T-helper 2 cell treated with Interferon-gamma antibody and Interleukin-4, amounts not matched to agents 5 μg/mL and 100 μg/mL, for 36 hours (primary cell): ENCODE measurements at places on chromosomes 13 and 19.

DNA sequence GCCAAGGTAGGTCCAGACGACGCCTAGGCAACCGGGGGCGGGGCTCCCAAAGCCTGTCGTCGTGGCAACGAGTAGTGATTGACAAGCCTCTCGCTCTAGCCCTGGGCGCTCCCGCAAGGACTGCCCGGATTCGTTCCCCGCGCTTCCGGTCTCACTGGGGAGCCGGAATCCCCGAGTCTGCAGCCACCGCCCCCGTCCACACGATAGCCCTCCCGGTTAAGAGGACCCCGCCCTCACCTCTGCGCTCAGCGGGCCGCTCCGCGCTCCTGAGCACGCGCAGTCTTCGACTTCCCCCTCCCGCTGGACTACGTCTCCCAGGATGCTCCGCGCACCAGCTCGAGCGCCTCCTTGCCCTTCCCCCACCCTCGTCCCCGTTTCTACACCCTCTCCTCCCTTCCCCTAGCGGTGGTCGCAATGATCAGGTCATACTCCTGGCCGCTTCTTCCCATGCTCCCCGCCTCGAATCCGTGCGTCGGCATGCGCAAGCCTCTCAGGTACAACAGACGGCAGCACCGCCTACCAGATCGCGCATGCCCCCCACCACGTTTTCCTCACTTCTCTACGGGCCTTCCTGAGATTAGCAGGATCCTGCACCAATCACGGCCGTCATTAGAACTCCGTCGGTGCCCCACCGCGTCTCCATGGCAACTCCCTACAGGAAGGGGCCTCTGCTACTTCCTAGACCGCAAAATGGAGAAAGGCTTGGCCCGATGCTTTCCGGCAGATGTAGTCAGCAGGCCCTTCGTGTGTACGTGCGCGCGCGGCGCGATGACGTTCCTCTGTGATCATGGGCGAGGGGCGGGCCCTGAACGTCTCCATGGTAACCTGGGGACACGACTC is at the start of gene MZF1:
Gene MZF1, minus strand, starts transcription at position 518 of the 840 bp plus-strand sequence. CDS start 1,946 bp downstream, outside the sequence.
- peak within 1 kb of the TSS; percentile 97 for H3K4me3 ChIP-seq
- DNase-seq: peak; percentile 100
- peaks cover 16% of the 10 kb centered on the region for H3K36me3 ChIP-seq
- no peaks in the 10 kb centered on the region for H3K27me3 ChIP-seq
- H3K27ac ChIP-seq: peak within 1 kb of the TSS; percentile 100

DNA sequence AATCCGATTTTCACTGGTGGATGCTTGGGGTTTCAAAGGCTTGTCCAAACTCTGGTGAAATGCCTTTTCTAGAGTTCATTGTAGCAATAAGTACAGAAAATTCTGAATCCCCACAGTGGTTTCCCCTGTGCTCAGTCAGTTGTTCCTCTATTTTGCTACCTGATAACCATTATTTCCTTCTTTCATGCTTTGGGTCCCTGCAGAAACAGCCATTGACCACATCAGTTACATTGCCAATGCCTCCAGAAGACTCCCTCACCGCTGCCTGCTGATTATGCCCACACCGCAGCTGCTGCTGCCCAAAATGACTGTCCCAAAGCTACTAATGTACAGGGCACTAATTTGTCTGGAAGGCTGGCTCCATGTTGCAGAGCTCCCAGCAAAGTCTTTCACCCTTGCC is 517.3 kb downstream of the KLF12 start:
- no peak overlapping the region for H3K4me3 ChIP-seq
- H3K36me3 ChIP-seq: no peaks in the 10 kb centered on the region
- H3K4me1 ChIP-seq: peaks cover 6% of the 10 kb centered on the region
- H3K27me3 ChIP-seq: peaks cover 23% of the 10 kb centered on the region

GRCh38 chr19:14404312-14404711 is 14.8 kb downstream of the DDX39A start:
- H3K36me3 ChIP-seq: peaks cover 68% of the 10 kb centered on the region
- H3K4me1 ChIP-seq: peaks cover 2% of the 10 kb centered on the region
- peak overlapping the region; percentile 21 for H3K27ac ChIP-seq
- H3K27me3 ChIP-seq: no peaks in the 10 kb centered on the region

GRCh38 chr13:48505012-48505411 is 27.9 kb downstream of the RCBTB2 start:
- peak overlapping the region; percentile 93 for H3K27ac ChIP-seq
- peak overlapping the region; percentile 57 for H3K4me3 ChIP-seq
- H3K4me1 ChIP-seq: peaks cover 74% of the 10 kb centered on the region
- H3K36me3 ChIP-seq: peaks cover 71% of the 10 kb centered on the region
- H3K27me3 ChIP-seq: no peaks in the 10 kb centered on the region
- DNase-seq: no peak

GRCh38 chr13:73900591-73900990 is 233.6 kb downstream of the KLF12 start:
- peaks cover 3% of the 10 kb centered on the region for H3K4me1 ChIP-seq
- H3K4me3 ChIP-seq: no peak overlapping the region
- DNase-seq: no peak
- H3K27me3 ChIP-seq: no peaks in the 10 kb centered on the region
- H3K36me3 ChIP-seq: no peaks in the 10 kb centered on the region

GRCh38 chr19:8262431-8262830 is 45.7 kb downstream of the CD320 start:
- peaks cover 5% of the 10 kb centered on the region for H3K4me1 ChIP-seq
- no peak for DNase-seq

DNA sequence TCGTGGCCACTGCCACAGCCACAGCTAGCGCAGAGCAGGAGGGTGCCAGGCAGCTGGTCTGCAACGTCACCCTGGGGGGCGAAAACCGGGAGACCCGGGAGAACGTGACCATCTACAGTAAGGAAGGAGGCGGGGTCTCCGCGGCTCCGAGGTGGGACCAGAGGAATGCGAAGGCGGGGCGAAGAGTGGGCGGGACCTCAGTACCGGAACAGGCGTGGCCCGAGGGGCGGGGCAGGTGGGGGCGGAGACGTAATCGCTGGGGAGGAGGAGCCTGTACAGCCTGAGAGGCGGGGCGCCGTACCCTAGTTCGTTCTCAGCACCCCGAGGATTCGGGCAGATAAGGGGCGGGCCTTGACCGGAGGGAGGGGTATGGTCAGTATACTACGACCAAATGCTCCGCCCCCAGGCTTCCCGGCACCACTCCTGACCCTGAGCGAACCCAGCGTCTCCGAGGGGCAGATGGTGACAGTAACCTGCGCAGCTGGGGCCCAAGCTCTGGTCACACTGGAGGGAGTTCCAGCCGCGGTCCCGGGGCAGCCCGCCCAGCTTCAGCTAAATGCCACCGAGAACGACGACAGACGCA is 2.5 kb downstream of the ICAM5 start:
- peaks cover 50% of the 10 kb centered on the region for H3K4me1 ChIP-seq
- H3K27ac ChIP-seq: peak overlapping the region; percentile 5
- DNase-seq: peak; percentile 78
- peaks cover 68% of the 10 kb centered on the region for H3K27me3 ChIP-seq

- H3K27ac ChIP-seq: no peak overlapping the region
- peaks cover 5% of the 10 kb centered on the region for H3K27me3 ChIP-seq
- H3K4me1 ChIP-seq: no peaks in the 10 kb centered on the region
- no peaks in the 10 kb centered on the region for H3K36me3 ChIP-seq
Observed at GRCh38 chr13:33415822-33416221, 130.3 kb upstream of the STARD13 start.

DNA sequence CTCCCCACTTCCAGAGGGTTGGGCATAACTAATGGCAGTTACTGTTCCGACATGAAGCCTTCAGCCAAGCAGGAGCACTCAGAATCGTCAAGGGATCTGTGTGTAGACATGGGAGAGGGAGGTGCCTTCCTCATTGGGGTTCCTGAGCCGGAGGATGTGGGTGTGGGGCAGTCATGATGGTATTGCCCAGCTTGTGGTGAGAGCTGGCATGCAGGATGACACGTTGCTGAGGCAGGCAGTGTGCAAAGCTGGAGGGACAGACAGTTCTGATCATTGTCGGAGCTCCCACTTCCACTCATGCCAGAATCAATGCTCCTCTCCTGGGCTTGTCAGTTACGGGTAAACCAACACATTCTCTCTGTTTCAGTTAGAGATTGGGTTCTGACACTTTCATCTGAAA is 83.9 kb upstream of the TSC22D1 start:
- peaks cover 2% of the 10 kb centered on the region for H3K27me3 ChIP-seq
- H3K36me3 ChIP-seq: no peaks in the 10 kb centered on the region
- H3K27ac ChIP-seq: no peak overlapping the region
- no peak for DNase-seq

DNA sequence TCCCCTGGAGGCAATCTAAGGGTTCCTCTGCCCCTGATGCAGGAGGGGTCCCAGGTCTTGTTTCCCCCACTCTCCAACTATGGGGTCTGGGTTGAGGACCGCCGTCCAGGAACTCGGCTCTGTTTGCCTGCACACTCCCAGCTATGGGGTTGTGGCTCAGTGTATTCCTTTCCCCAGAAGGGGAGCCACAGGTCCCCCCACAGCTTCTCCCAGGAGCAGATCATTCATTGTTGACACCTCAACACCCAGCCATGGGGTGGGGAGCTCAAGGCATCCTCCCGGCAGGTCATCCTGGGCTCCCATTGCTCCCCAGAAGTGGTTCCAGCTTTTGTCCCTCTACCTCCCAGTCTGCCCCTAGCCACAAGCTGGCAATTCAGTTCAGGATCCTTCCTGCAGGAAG is 975 bp downstream of the ZNF358 start:
- H3K27me3 ChIP-seq: peaks cover 28% of the 10 kb centered on the region
- H3K27ac ChIP-seq: no peak overlapping the region
- H3K4me1 ChIP-seq: peaks cover 7% of the 10 kb centered on the region
- no peaks in the 10 kb centered on the region for H3K36me3 ChIP-seq

DNA sequence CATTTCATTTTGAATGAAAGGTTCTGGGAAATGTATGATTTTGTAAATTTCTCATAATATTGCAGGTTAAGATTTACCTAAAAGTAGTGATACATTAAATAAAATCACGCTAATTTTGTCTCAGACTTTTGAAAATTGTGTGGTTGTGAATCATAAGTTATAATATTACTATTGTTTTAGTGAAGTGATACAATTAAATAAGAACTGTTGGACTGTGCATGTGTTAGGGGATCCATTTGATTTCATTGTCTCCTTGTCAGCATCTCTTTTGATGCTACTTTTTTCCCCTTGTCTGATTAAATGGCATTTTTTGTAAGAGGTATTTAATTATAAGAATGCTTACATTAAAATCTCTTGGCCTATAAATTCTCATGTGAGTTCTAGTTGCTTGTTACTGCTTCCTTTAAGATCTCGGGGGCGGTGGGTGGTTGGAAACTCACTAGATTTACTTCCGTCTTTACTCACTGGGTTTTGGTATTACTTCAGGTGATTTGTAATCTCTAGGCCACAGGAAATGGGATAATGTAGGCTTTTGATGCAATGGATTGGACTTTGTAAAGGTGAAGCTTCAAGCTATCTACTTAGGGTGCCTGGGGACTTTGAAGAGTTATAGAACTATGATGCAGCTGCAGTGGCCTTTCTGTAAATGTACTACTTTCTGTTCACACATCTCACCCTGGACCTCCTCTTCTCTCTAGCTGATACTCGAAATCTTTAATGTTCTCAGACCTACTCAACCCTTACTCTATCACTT is 66.5 kb downstream of the PAN3 start:
- DNase-seq: peak; percentile 71
- H3K36me3 ChIP-seq: peaks cover 32% of the 10 kb centered on the region
- H3K4me1 ChIP-seq: peaks cover 10% of the 10 kb centered on the region
- H3K27ac ChIP-seq: no peak overlapping the region
- H3K27me3 ChIP-seq: no peaks in the 10 kb centered on the region
- no peak overlapping the region for H3K4me3 ChIP-seq

- H3K4me3 ChIP-seq: no peak overlapping the region
- H3K4me1 ChIP-seq: peaks cover 2% of the 10 kb centered on the region
- DNase-seq: no peak
- no peaks in the 10 kb centered on the region for H3K36me3 ChIP-seq
- peaks cover 33% of the 10 kb centered on the region for H3K27me3 ChIP-seq
Observed at GRCh38 chr13:42649141-42649540, 75.2 kb downstream of the TNFSF11 start.

DNA sequence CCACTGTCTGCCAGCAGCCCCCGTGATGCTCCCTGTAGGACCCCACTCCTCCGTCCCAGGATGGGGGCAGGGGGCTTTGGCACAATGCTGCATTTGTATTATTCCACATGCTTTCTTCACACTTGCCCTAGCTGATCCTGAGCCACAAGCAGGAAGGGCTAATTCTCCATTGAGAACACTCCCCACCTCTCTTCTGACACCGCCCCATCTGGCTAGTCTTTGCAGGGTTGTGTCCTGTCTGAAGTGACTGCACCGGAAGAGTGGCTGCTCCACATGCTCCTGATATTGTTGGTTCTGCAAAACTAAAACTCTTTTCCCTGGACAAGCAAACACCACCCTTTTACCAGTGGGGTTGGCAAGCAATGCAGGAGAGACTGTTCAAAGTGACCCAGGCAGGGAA is 18.0 kb downstream of the ZNF574 start:
- H3K36me3 ChIP-seq: peaks cover 8% of the 10 kb centered on the region
- DNase-seq: no peak
- H3K4me3 ChIP-seq: no peak overlapping the region
- H3K27ac ChIP-seq: no peak overlapping the region
- peaks cover 10% of the 10 kb centered on the region for H3K4me1 ChIP-seq

DNA sequence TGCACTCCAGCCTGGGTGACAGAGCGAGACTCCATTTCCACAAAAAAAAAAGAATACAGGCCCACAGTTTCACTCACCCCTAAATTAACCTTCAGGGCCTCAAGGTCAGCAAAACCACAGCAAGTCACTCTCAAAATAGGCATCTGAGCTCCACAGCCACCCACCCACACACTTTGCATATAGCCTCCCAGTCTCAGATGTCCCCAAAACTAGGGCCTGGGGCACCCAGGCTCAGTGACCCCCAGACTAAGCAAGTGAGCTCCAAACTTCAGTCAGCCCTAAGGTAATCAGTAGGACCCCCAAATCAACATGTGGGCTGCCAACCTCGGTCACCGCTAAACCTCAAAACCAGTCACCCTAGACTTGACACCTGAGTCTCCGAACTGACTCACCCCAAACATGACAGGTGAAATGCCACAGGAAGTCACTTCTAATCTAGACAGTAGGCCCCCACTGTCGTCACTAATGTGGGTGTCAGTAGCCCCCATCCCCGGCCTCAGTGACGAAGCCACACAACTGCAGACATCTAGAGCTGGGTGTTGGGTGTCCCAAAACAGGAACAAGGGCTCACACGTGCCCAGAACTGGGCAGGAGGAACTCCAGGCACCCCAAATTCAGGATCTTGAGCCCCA is 13.9 kb downstream of the RABAC1 start:
- H3K4me3 ChIP-seq: peak overlapping the region; percentile 57
- H3K4me1 ChIP-seq: peaks cover 33% of the 10 kb centered on the region
- peak overlapping the region; percentile 86 for H3K27ac ChIP-seq
- H3K36me3 ChIP-seq: no peaks in the 10 kb centered on the region
- DNase-seq: peak; percentile 91
- peaks cover 11% of the 10 kb centered on the region for H3K27me3 ChIP-seq
